Large intestine (tissue), 12 donors: ENCODE measurements at places on chromosomes 1 and 21.

DNA sequence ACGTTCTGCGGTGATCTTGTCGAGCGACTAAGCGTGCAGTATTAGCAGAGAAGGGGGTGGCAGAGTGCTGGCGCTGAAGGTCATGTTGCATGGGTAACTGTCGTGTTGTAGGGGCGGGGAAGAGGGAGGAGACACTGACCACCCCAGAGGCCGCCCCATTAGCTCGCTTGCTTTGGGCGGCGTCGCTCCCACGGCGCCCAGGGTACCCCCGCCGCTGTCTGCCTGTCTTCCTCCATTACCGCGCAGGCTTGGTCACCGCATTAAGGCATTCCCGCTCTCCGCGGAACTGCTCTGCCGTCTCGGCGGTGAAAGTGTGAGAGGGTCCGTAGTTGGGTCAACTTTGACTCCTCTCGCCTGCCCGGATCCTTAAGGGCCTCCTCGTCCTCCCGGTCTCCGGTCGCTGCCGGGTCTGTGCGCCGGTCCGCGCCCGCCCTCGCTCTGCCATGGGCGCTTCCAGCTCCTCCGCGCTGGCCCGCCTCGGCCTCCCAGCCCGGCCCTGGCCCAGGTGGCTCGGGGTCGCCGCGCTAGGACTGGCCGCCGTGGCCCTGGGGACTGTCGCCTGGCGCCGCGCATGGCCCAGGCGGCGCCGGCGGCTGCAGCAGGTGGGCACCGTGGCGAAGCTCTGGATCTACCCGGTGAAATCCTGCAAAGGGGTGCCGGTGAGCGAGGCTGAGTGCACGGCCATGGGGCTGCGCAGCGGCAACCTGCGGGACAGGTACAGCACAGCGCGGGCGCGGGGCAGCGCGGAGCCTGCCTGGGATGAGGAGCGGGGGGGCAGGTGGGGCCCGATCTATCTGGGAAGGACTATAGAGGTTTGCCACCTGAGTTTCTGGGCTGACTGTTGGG, at the start of gene MTARC2:
MTARC2 (plus strand) TSS at position 234 of the 846 bp plus-strand sequence; CDS start at position 444, 210 bp downstream.
- peak within 1 kb of the TSS; percentile 67 for H3K4me3 ChIP-seq
- peak within 1 kb of the TSS; percentile 75 for H3K27ac ChIP-seq
- no peaks in the 10 kb centered on the region for H3K36me3 ChIP-seq
- H3K27me3 ChIP-seq = no peaks in the 10 kb centered on the region
- peaks cover 28% of the 10 kb centered on the region for H3K4me1 ChIP-seq

GRCh38 chr1:114122941-114123618, 30.6 kb downstream of the SYT6 start:
- H3K4me1 ChIP-seq = no peaks in the 10 kb centered on the region
- DNase-seq = no peak
- H3K36me3 ChIP-seq = no peaks in the 10 kb centered on the region
- no peak overlapping the region for H3K27ac ChIP-seq
- H3K4me3 ChIP-seq = no peak overlapping the region

GRCh38 chr1:205303247-205303888, 18.2 kb downstream of the NUAK2 start:
- peaks cover 50% of the 10 kb centered on the region for H3K4me1 ChIP-seq
- peaks cover 52% of the 10 kb centered on the region for H3K36me3 ChIP-seq
- H3K27ac ChIP-seq = no peak overlapping the region

- no peak for DNase-seq
- no peak overlapping the region for H3K4me3 ChIP-seq
- no peaks in the 10 kb centered on the region for H3K36me3 ChIP-seq
Observed at GRCh38 chr1:18700530-18700929, 69.9 kb downstream of the PAX7 start.

DNA sequence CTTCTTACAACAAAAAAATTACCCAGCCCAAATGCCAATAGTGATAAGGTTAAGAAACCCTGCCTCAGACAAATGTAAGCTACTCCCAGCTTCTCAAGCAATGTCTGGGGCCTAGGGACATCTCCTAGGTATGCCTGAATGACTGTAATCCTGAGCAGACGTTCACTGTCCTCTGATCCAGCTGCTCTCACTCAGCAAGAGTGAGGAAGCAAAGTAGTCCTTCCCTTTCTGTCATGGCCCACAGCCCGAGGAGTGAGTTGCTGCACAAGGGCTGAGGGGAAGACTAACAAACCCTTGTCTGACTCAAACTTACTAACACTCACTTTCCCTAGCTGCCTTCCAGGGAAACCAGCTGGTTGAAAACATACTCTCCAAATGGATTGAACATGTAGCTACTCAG, 124.9 kb upstream of the TNFSF4 start:
- H3K36me3 ChIP-seq = no peaks in the 10 kb centered on the region
- H3K27ac ChIP-seq = no peak overlapping the region
- DNase-seq = no peak
- H3K4me1 ChIP-seq = no peaks in the 10 kb centered on the region

GRCh38 chr1:67753776-67754525, 69.0 kb downstream of the GADD45A start:
- H3K27me3 ChIP-seq = no peaks in the 10 kb centered on the region
- H3K27ac ChIP-seq = no peak overlapping the region
- no peak for DNase-seq
- no peak overlapping the region for H3K4me3 ChIP-seq
- peaks cover 4% of the 10 kb centered on the region for H3K36me3 ChIP-seq

GRCh38 chr1:231844986-231845502, 218.5 kb downstream of the DISC1 start:
- no peaks in the 10 kb centered on the region for H3K36me3 ChIP-seq
- peaks cover 24% of the 10 kb centered on the region for H3K4me1 ChIP-seq
- no peaks in the 10 kb centered on the region for H3K27me3 ChIP-seq
- H3K27ac ChIP-seq = no peak overlapping the region
- DNase-seq = peak; percentile 35
- H3K4me3 ChIP-seq = no peak overlapping the region

GRCh38 chr1:233281711-233282581, 13.6 kb downstream of the PCNX2 start:
- no peaks in the 10 kb centered on the region for H3K27me3 ChIP-seq
- no peaks in the 10 kb centered on the region for H3K36me3 ChIP-seq
- H3K4me3 ChIP-seq = no peak overlapping the region
- no peaks in the 10 kb centered on the region for H3K4me1 ChIP-seq
- H3K27ac ChIP-seq = no peak overlapping the region

GRCh38 chr1:227942021-227942715, 5.6 kb downstream of the WNT9A start:
- H3K27me3 ChIP-seq = peaks cover 4% of the 10 kb centered on the region
- peak overlapping the region; percentile 29 for H3K27ac ChIP-seq
- no peak overlapping the region for H3K4me3 ChIP-seq
- H3K36me3 ChIP-seq = no peaks in the 10 kb centered on the region
- H3K4me1 ChIP-seq = peaks cover 18% of the 10 kb centered on the region

- H3K27ac ChIP-seq = no peak overlapping the region
- no peak for DNase-seq
- H3K36me3 ChIP-seq = no peaks in the 10 kb centered on the region
- no peaks in the 10 kb centered on the region for H3K4me1 ChIP-seq
- no peak overlapping the region for H3K4me3 ChIP-seq
Observed at GRCh38 chr1:91129458-91129857, 107.6 kb upstream of the ZNF644 start.
